ENCODE measurements at places on chromosomes 5 and 9.

- DNase-seq: no peak
Observed at GRCh38 chr9:6870650-6871477, 113.1 kb downstream of the KDM4C start.

- DNase-seq: no peak
Observed at GRCh38 chr9:129072171-129072570, 8.7 kb upstream of the DOLPP1 start.

- DNase-seq: no peak
Observed at GRCh38 chr5:153429761-153430380, 60.6 kb upstream of the GRIA1 start.

- DNase-seq: no peak
Observed at GRCh38 chr5:141835928-141836670, 42.1 kb downstream of the PCDH1 start.

- DNase-seq: no peak
Observed at GRCh38 chr5:100409660-100410151, 125.5 kb upstream of the FAM174A start.

GRCh38 chr5:140367256-140368013 is 7.4 kb downstream of the SLC4A9 start:
- no peak for DNase-seq

DNA sequence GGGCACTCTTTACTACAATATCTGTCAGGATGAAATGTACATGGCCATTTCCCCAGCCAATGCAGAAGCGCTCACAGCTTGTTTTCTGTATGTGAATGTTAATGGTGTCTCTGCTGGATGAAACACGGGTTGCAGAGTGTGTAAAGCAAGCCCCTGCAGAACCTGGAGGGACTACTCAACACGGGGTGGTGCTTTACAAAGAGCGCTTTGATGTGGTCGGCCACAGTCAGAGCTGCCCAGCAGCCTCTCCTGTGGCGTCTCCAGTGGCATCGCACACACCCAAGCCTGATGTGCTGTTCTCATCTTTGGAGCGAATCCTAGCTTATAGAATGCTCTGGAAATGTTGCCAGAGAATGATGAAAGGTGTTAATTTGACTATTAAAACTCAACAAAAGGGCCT is 162.7 kb upstream of the NFIL3 start:
- no peak for DNase-seq

DNA sequence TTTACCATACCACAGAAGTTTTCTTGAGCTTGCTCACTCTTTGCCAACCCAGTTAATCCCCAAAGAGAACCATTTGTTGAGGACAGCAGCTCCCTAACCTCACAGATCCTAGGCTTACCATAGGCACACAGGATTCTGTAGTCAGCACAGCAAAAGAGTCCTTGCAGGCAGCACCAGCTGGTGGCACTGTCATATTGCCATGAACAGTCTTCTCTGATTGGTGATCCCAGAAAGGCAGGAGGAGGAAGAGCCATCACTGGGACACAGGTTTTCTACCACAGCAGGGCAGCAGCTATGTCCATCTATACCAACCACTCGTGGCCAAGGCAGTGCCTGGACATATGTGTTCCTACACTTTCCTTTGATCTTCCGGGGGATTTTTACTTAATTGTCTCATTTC is 297.1 kb upstream of the CD180 start:
- DNase-seq: no peak

DNA sequence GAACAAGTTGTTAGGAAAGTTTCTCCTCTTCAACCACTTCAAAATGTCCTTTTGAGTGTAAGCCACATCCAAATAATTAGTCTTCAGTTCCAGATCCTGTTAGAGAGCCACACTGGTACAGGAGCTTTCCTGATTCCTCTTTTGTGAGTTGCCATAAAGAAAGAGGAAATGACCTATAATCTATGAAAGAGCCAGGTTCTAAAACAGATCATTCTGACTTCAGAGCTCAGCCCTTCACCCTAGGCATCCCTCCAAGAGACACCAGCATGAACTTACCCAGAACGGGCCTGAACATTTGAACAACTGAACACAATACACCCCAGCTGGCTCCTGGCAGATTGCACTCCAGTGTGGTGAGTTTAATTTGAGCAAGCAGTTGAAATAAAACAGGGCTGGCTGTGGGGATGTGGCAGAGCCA is 25.7 kb downstream of the SLC1A1 start:
- DNase-seq: no peak

GRCh38 chr5:65252977-65253376 is 228.7 kb downstream of the ADAMTS6 start:
- no peak for DNase-seq

DNA sequence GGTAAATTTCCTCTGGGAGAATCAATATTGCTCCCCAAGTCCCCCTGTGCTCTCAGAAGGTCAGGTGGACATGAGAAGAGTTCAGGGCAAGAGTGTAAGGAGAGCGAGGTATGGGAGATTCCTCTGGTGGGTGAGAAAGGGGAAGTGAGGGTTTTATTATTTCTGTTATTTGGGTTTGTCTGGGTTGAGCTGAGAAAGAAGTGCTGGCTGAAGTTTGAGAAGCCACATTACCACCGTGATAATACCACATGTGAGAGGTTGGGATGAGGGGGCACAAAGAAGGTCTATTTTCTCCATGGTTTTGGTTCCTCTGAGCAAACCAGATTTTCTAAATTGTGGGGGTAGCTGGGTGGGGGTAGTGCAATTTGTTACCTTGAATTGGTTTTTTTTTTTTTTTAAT is 350.4 kb downstream of the OSTF1 start:
- no peak for DNase-seq

GRCh38 chr5:157076558-157076957 is 17.6 kb upstream of the HAVCR1 start:
- DNase-seq: no peak

DNA sequence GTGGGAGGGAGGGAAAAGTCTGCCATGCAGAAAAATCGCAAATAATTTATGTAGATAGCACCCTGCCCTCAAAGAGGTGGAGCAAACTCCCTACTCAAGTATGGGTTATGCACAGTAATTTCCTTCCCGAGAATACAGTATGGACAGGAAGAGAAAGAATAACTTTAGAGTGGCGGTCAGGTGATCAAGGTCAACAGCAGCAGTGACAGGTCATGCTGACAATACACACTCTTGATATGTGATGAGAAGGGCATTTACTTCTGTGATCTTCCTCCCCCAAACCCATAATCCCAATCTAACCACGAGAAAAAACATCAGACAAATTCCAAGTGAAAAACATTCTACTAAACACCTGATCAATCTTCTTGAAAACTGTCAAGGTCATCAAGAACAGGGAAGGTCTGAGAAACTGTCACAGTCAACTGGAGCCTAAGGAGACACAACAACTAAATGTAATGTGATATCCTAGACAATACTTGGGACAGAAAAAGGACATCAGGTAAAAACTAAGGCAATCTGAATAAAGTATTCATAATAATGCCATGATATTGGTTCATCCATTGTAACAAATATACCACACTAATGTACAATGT is 11.7 kb downstream of the BICD2 start:
- no peak for DNase-seq

- DNase-seq: no peak
Observed at GRCh38 chr9:7028591-7028990, 270.8 kb downstream of the KDM4C start.

- no peak for DNase-seq
Observed at GRCh38 chr9:12705738-12706391, 12.7 kb downstream of the TYRP1 start.

GRCh38 chr5:346229-346935 is 24.9 kb downstream of the AHRR start:
- no peak for DNase-seq

GRCh38 chr9:123669346-123669745 is 260.6 kb downstream of the DENND1A start:
- no peak for DNase-seq

DNA sequence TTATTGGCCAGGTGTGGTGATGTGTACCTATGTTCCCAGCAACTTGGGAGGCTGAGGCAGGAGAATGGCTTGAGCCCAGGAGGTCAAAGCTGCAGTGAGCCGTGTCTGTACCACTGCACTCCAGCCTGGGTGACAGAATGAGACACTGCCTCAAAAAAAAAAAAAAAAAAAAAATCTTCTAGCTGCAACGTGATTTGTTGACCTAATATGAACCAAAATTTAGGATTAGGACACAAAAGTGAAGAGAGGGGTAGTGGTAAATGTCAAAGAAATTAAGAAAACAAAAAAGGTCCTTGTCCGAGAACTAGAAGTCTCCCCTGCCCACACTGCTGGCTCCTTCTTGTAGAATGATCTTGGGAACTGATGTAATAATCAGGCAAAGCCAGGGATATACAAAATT is 272.0 kb downstream of the EFNA5 start:
- no peak for DNase-seq

DNA sequence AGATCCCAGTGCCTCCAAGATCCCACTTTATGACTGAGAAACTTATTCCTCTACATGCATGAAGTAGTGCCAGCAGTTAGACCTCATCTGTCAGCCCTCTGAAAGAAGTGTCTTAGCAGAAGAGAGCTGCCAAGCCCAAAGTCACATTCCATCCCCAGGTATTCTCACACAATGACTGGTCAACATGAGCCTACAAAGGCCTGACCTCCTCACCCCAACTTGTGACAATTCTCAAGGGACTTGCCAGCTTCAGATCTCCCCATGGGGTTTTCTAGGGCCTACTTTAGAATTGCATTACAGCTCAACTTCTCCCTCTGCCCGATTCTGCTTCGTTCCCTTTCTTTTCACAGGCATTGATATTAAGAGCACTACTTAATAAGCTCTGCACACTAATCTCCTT is 393.8 kb upstream of the SLC30A5 start:
- DNase-seq: no peak

DNA sequence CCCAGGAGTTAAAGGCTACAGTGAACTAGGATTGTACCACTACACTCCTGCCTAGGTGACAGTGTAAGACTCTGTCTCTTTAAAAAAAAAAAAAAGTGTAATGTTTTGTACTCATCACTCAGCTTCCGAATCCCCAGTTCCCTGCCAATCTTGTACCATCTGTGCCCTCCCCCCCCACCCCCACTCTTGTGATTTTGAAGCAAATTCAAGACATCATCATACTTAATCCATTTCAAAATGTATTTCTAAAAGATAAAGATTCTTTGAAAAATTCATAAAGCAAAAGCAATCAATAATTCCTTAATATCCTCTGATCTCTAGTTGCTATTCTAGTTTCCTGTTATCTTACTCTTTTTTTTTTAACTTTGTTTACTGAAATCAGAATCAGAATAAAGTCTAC is 34.9 kb upstream of the HMCN2 start:
- DNase-seq: no peak

GRCh38 chr5:68134669-68135313 is 80.8 kb upstream of the PIK3R1 start:
- DNase-seq: no peak

GRCh38 chr5:97543166-97543565 is 360.1 kb upstream of the RIOK2 start:
- no peak for DNase-seq

GRCh38 chr5:73112359-73112758 is 8.0 kb upstream of the TMEM171 start:
- no peak for DNase-seq

GRCh38 chr9:14909961-14910805 is at the start of gene FREM1:
Gene FREM1 (minus strand): TSS chr9:14910428. CDS start chr9:14868977, 41,451 bp downstream.
- DNase-seq: no peak

DNA sequence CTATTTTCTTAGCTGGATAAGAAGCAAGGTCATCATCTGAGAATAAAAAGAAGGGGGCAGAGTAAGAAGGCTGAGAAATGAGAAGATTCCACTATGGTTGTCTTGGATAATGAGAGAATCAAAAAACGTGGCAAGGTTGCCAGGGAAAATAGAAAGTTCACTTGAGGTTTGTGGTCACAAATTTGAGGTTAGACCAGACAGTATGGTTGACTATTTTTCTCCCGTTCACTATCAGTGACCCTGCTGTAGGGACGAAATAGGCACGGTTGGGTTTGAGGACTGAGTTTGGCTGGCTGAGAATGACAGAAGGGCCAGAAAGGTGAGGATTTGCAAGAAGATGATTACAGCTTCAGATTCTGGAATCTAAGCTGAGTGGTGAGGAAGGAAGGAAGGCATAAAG is 266.0 kb upstream of the ZNF462 start:
- no peak for DNase-seq

DNA sequence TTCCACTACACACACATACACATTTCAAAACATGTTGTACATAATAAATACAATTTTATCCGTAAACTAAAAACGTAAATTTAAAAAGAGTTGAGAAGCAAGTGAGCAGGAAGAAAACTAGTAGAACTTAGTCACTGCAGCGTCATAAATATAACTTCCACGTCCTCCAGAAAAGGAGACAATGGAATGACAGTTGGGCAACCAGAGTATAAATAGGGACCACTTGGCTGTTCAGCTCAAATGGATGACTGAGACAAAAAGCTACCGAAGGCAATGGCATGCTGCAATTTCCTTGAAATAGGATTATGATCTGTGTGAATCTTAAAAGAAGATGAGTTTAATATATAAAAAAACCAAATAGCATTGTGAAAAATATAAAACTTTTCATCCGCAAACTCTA is 438.5 kb upstream of the RGMB start:
- no peak for DNase-seq

DNA sequence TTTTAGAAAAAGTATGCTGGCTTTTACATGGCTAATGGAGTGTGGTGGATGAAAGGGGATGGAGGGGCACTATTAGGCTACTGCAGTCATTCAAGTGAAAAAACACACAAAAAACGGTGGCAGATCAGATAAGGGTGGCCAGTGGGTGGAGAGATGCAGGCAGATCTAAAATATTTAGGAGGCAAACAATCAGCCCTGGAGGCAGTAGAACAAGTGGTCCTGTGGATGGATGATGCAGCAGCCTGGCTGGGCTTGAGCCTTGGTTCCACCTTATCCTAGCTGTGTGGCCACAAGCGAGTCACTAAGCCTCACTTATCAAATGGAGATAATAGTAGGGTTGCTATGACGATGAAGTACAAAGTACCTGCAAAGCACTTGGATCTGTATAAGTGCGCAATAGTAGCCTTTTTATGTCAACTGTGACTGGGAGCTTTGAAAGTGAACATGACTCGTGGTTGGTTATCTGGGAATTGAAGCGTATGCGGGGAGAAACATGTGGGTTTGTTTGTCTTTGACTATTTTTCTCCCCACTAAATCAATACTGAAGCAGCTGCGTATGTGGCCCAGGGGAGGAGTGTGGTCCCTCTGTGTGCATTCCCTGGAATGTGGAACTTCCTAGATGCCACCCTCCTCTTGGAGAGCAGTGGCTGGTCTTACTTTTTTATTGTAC is 20.2 kb downstream of the NSG2 start:
- no peak for DNase-seq

- no peak for DNase-seq
Observed at GRCh38 chr5:60492958-60493357, 207.0 kb downstream of the DEPDC1B start.

GRCh38 chr9:72356041-72356582 is 8.9 kb downstream of the ZFAND5 start:
- no peak for DNase-seq

- DNase-seq: no peak
Observed at GRCh38 chr9:127131871-127132270, 9.4 kb upstream of the ANGPTL2 start.
